ENCODE measurements at places on chromosomes 12 and 14.

GRCh38 chr12:119770146-119770545 lies 102.2 kb downstream of the PRKAB1 start:
- no peak for DNase-seq

DNA sequence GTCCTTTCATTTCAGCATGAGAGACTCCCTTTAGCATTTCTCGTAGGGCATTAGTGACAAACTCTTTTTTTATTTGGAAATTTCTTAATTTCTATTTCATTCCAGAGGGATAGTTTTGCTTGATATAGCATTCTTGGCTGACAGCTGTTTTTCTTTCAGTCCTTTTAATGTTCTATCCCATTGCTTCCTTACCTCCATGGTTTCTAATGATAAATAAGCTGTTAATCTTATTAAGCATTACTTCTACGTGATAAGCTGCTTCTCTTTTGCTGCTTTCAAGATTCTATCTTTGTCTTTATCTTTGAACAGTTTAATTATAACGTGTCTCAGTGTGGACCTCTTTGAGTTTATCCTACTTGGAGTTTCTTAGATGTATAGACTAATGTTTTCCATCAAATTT lies 11.6 kb upstream of the TMEM63C start:
- DNase-seq: no peak

DNA sequence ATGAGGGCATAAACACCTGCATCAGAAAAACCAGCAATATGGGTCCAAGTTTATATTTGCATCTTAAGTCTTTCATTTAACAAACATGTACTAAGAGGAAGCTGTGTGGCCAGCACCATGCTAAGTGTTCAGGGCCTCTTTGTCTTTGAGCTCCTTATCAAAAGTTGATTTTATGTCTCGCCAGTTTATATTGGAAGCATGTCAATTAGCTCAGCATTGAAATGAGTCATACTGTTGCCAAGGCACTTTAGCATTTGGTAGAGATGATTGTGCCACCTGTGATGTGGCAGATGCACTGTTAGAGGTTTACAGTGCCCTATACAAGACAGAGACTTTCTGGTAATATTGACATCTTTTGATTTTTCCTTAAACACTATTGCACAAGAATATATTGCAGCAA lies 68.5 kb downstream of the BHLHE41 start:
- DNase-seq: no peak

- no peak for DNase-seq
Measured at GRCh38 chr14:104432611-104433231, 146.8 kb upstream of the C14orf180 start.

DNA sequence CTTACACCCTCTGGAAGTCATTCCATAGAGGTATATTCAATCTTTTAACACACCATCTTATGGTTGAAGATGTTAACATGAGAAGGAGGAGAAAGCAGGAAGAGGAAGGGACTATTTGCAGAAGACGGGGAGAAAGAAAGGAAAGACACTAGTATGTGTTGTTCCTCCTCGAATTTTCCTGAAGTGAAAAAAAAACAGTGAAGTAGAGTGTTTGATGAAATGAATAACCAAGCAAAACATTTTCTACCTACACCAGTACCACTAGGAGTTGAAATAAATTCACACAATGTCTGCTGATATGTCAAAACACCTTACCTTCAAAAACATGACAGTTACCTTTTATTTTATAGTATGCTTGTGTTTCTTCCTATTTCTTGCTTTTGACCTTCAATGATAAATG lies 1.4 kb upstream of the CNOT2 start:
- DNase-seq: no peak

DNA sequence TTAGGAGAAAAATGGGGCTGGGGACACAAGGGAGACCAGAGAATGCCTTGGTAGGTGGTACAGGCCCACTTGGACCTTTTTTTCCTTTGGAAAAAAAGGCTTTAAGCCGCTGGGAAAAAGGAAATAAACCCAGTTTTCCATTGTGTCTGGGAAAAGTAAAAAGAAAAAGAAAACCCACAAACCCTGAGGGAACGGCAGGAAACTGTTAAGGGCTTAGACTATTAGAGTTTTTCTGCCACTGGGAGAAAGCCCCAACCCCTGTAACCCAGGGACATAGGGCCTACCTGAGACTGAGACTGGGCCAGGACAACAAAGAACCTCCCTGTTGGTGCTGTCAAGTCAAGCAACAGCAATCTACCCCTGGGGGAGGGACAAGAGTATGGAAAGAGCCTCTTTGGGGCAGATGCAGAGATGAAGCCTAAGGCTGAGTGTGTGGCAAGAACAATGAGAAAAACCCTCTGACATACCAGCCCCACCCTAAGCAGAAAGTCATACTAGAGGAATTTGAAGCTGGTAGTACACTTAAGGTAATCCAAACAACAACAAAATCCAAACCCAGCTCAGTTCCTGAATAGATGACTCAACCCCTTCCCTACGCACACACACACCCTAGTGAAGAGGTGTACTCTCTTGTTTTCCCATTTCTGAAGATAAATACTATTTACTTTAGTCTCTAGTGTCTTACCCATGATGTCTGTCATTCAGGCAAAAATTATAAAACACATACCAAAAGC lies 22.8 kb downstream of the ATF1 start:
- DNase-seq: peak; percentile 20

- DNase-seq: no peak
Measured at GRCh38 chr14:32509632-32510187, 180.6 kb downstream of the AKAP6 start.

GRCh38 chr12:99024870-99025269 lies 379.8 kb downstream of the APAF1 start:
- no peak for DNase-seq

DNA sequence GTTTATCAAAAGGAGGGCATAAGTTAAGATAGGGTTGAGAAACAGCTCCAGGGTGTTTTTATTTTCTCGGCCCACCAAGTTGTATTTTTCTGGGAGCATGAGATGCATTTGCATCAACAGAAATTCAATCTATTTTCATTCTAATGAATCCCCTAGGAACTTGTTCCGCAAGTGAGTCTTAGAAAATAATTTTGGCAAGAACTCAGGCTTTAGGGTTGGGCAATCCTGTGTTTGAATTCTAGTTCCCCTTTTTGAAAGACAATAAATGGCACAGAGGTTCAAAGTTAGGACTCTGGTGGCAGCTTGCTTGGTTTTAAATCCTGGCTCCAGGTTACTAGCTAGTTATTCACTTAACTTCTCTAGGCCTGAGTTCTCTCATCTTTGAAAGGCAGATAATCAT lies 23.7 kb downstream of the SLC5A8 start:
- peak; percentile 63 for DNase-seq

GRCh38 chr12:54412786-54413185 lies 6.3 kb downstream of the ITGA5 start:
- no peak for DNase-seq

DNA sequence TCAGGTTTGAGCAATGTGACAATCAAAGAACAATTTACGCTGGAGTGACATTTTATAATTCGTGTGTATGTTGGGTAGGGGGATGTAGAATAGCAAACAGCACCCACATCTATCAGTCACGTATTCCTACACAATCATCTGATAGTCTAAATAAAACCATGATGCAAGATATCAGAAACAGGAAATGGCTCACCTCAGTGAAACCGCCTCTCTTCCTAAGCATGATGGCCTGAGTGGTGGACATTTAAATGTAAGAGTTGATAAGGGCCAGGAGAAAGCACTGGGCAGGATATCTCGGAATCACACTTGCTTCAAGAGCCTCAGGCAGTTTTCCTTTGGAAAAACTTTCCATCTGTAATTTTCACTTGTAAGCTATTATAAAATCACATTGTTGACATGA lies 128.2 kb downstream of the GRIP1 start:
- DNase-seq: no peak

DNA sequence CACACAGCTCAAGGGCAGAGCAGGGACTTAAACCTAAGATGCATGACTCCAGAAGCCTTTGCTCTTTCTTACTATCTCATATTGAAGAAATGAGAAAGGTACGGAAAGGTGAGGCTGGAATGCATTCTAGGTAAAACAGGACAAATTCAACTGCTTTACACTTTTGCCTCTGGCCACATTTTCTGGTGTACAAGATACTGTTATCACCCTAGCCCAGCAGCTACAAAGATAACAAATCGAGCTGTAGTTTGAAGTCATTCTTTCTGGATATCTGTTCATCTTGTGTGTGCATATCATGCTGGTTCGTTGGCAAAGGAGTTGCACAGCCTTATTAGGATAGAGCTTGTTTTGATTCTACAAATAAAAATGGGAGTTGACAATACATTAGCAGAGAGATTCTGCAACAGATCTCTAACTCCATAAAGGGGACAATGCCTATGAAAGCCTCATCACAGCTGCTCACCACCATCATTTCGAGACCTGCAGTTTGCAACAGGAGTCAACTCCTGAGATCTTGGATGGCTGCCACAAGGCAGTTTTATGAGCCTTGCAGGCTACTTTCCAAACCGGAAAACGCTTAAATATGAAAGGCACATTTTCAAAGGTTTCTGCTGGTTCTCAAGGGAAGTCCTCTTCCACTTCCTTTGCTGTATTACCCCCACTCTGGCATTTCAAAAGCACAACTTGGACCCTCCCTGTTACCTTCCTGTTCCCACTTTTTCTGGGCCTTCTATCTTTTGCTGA lies 64.9 kb downstream of the STXBP6 start:
- no peak for DNase-seq

- no peak for DNase-seq
Measured at GRCh38 chr12:1050059-1050707, 59.2 kb downstream of the ERC1 start.

DNA sequence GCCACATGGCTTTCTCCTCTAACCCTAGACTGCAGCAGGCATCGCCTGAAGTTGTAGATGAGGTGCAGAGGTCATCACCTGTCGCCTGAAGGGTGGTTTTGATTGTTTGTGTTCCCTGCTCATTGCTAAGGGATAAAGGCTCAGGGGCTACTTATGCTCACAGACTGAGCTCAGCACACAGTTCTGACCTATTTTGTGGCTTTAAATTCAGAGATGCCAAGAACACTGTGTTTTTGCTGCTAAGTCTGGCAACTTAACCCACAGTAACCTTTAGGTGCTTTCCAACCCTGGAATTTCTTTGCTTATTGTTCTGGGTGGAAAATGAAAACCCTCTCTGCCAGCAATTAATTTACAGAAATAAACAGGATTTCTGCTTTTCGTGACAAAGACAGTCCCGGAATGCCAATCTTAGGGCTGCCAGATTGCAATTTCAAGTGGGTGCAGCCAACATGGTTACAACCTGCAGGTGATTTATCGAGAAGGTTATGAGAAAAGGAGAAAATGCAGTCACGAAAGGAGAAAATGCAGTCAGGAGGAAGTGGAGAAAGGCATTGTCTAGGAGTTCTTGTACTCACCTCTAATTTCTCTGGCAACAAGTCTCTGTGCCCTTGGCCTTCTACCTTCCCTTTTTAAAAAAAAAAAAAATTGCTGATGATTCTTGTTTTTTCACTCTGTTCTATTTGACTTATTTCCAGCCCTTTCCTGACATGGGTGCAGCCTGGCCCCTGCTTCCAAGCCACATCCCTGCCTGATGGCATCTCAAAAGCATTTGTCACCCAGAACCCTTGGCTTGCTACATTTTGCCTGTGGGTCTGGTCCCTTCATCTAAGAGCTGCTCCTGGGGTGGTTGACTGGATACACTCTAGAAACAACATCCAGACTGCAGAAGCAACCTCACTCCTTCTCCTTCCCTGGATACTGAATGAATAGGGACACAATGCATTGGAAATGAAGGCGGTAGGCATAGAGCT lies 23.3 kb downstream of the NPC2 start:
- no peak for DNase-seq

DNA sequence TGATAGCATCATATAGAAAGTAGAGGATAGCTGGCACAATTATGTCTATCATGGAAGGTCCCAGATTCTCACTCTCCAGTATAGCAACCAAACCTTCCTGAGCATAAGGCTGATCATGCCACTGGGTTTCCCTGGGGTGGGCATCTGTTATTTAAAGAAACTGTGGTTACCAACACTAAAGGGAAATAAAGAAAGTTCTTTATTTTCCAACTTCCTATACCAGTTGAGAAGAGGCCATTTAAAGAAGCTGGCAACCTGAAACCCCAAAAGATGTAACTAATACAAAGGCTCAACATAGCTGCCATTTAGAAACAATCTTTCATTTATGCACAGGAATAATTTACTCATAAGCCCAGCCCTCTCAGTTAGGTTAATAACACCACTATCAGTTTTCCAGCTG lies 3.1 kb downstream of the BCAT1 start:
- no peak for DNase-seq

- no peak for DNase-seq
Measured at GRCh38 chr12:58026426-58026825, 85.1 kb downstream of the ATP23 start.

GRCh38 chr14:99539491-99539890 lies 58.3 kb downstream of the CCNK start:
- no peak for DNase-seq

GRCh38 chr12:69338120-69338859 lies 9.9 kb upstream of the LYZ start:
- DNase-seq: no peak

GRCh38 chr12:19165451-19165850 lies 35.9 kb downstream of the PLEKHA5 start:
- no peak for DNase-seq

- no peak for DNase-seq
Measured at GRCh38 chr14:88234442-88234841, 88.6 kb downstream of the KCNK10 start.

- DNase-seq: no peak
Measured at GRCh38 chr14:87542288-87542687, 450.7 kb downstream of the GALC start.

GRCh38 chr12:129211862-129212630 lies 358.8 kb downstream of the GLT1D1 start:
- DNase-seq: no peak

DNA sequence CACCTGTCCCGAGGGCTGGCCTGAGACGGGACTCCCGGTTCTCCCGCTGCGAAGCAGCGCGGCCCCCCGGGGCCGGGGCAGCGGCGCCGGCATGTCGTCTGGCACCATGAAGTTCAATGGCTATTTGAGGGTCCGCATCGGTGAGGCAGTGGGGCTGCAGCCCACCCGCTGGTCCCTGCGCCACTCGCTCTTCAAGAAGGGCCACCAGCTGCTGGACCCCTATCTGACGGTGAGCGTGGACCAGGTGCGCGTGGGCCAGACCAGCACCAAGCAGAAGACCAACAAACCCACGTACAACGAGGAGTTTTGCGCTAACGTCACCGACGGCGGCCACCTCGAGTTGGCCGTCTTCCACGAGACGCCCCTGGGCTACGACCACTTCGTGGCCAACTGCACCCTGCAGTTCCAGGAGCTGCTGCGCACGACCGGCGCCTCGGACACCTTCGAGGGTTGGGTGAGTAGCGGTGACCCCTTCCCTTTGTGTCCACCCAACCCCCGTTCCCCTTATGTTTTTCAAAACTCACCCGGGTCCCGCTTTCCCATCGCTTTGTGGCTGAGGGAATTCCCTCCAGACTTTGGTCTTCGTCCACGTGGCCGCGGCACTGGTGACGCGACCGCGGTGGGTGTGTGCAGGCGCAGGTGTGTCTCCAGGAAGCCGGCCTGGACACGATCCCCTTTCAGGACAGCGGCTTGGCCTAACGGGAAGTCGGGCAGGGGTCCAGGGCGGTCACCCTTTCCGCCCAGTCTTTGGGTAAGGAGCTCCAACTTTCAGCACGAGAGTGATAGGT lies 826 bp downstream of the PRKCH start:
- DNase-seq: no peak

- DNase-seq: no peak
Measured at GRCh38 chr12:80848858-80849257, 88.9 kb downstream of the LIN7A start.

Data from HAP-1 (cell line).